ENCODE measurements at places on chromosomes 4 and X.

GRCh38 chr4:38873290-38873944 is 5.8 kb downstream of the FAM114A1 start:
- no peak for DNase-seq

DNA sequence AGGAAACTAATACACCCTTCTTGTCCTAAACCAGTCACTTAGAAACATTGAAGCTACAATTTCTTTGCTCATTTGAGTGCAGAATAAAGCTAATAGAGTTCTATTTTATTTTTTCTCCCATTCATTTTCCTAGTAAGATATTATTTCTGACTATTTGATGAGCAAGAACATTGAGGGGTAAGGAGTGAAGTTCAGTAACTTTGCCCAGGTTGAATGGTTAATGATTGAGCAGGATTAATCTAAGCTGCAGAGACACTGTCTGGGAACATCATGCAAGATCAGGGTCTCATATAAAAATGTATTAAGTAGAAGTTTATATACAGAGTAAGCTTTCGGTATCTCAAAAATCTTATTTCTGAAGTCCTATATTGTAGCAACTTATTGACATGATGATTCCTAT is 102.4 kb upstream of the LIMCH1 start:
- DNase-seq = no peak

DNA sequence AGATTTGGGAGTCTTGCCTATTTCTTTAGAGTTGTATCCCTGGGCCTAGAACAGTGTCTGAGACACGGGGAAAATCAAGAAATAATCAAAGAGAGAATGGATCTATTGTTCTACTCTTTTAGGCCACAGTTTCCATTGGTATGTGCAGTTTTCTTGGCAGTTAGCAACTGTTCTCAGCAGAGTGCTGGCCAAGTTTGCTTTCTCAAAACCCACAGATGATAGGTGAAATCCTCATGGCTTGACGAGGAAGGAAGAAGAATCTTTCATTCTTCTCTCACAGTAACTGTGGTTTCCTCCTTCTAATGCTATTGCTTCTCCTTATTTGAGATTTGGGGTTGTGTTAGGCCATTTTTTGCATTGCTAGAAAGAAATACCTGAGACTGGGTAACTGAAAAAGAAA is 42.2 kb downstream of the AGA start:
- no peak for DNase-seq

GRCh38 chr4:189033801-189034347 is 894.6 kb downstream of the TRIML1 start:
- DNase-seq = no peak
